Fibroblast of the aortic adventitia (primary cell): ENCODE measurements at places on chromosomes 5 and 9. TPM values are rescaled to one million over a fixed set of nuclear protein-coding genes. Genes with fewer than 3 reads are reported as not detected.
A peak's percentile ranks its signal among the peaks of the same experiment; 100 is the strongest.

DNA sequence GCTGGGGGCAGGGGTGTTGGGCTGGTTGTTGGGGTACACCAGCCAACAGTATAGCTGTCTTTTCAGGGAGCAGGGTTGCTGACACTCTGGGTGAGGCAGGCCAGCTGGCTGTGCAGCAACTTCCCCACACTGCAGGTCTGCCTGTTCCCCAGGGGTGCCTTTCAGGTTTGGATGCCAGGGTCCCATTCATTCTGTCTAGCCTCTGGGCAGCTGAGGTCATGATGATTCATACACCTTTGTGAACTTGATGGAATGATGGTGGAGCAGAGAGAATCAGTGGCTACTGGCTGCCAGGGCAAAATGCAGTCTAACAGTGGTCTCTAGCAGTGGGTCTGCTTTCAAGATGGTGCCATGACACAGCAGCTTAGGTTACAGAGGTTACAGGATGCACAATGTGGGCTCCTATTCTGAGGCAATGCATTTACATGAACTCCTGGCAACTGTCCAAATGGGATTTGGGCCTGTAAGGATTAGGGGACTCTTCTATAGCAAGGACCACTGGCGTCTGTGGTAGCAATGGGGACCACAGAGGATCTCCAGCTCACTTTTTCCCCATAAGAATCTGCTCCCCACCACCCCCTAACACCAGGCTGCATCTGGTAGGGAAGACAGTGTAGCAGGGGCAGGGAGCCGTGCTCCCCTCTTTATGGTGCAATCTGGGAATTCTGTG, 103.7 kb downstream of the FEM1C start:
- DNase-seq = no peak

GRCh38 chr9:135662758-135663450, at the start of gene LCN9:
LCN9 (plus strand) TSS chr9:135663309; CDS start chr9:135663322, 13 bp downstream.
- no peak for DNase-seq

GRCh38 chr9:109981091-109981490, 201.1 kb downstream of the PALM2AKAP2 start:
- no peak for DNase-seq

- DNase-seq = no peak
These were observed 233.2 kb upstream of the RFX3 start for GRCh38 chr9:3758816-3759576.

DNA sequence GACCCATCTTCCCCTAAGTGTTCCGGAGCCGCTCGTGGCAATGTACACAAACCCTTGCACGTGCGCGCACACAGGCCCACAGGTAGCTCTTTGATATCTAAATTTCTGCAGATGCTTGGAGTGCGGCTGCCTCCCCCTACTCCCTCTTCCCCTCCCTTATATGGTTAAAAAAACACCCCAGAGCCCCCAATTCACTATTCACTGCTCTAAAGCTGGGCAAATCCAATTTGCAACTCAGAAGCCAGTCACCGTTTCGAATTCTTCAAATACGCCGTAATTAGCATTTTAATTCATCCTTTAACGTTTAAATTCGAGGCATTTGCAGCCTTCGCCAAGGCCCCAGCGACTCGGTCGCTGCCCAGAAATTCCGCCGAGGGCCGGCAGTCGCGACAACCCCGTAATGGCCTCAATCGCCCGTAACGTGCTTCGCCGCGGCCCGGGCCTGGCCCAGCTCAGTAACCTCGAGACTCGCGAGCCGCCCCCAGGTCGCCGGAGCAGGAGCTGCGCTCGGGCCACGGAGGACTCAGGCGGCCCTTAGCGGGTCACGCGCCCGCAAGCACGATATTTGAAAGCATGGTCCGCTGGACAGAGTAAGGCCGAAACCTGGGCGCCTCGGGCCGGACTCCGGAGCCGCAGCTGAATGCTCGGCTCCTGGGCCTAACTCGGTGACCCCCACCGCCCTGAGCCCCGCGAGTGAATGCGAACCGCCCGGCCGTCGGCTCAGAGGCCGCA, 1.3 kb downstream of the IRX2 start:
- peak; percentile 4 for DNase-seq

DNA sequence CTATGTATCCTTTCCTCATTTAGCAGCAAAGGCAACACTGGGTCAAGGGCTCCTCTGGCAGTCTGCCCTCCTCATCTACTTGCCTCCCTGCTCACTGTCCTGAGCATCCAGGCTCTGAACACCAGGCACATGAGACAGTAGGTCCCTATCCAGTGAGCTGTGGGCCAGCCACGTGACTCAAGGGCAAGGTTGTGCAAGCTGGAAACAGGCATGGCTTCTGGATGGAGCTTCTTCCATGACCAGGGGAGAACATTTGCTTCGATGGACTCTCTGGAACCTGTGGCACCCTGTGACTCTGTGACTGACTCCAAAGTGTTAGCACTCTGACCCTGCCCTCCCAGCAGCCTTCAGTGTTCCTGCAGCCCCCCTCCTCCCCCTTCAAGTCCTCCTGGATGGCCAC, 31.2 kb downstream of the ENHO start:
- DNase-seq = no peak

GRCh38 chr9:114179516-114179915, 24.2 kb downstream of the COL27A1 start:
- no peak for DNase-seq

The ANKRD31 gene
- 0.16 and 0.18 TPM in 2 replicates for total RNA-seq

The GRM6 gene
- not detected in 2 replicates for total RNA-seq

The TRIP13 gene
- total RNA-seq = 4.4 and 32.5 TPM in 2 replicates

The LHX3 gene
- not detected in 2 replicates for total RNA-seq
